NCI-H345 (cell line): ENCODE measurements at places on chromosomes 6 and 20.

DNA sequence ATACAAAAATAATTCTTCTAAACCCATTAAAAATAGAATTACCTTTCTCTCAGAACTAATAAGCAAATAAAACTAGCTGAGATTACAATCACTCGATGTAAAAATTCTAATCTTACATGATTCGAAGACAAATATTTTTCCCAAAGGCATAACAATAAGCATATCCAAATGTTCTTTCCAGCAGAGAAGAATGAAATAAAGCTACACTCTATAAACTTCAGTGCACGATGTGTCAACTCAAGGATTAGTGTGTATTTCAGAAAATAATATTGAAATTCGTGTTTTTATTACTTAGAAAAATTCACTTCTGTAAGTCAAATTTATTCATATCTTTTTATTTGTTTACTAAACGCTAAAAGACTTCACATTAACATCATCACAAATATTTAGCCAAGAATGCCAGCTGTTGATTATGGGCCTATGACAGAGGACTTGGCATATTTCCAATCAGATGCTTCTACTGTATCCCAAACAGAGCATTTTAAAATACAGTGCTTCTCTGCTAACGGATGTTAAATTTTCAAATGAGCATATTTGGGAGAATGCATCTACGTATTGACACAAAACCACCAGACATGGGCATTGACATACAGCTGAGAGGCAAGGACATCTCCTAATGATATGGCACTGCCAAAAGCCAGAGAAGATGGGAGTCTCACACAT, 54.7 kb upstream of the PDE7B start:
- DNase-seq, result no peak

DNA sequence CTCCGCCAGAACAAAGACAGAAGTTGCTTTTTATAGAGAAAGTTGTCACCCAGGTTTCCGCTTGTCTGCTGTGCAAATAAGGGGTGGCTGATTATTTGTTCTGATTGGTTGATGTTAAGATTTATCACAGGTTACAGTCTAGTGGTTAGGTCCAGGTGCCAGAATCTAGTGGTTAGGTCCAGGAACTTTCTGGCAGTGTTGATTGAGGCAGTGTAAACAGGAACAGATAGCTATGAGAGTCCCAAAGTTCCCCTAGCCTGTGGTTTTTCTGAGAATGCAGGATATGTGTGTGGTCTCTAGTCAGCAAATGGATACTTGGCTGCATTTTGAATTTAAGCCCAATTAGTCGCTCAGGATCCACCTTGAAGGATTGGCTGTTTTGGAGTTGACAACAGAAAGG, 148.0 kb downstream of the TMEM200A start:
- DNase-seq, result no peak

GRCh38 chr6:46052479-46052878, 36.8 kb upstream of the CLIC5 start:
- DNase-seq, result no peak

DNA sequence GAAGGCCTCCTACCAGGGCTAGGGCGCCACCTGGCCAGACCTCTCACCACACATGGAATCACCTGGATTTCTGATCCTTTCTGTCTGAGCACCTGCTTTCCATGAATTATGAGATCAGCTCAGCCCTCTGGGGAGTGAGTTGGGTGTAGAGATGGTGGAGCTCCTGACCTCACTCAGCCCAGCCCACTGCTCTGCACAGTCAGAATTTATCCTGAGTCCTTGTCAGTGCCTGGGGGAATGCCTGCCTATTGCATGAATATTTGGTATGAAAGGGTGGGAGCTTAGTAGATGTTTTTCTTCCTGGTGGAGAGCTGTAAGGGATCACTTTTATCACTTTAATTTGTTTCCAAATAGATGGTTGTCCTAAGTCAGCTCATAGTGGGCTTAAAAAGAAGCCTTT, 47.5 kb downstream of the DTD1 start:
- DNase-seq, result no peak

DNA sequence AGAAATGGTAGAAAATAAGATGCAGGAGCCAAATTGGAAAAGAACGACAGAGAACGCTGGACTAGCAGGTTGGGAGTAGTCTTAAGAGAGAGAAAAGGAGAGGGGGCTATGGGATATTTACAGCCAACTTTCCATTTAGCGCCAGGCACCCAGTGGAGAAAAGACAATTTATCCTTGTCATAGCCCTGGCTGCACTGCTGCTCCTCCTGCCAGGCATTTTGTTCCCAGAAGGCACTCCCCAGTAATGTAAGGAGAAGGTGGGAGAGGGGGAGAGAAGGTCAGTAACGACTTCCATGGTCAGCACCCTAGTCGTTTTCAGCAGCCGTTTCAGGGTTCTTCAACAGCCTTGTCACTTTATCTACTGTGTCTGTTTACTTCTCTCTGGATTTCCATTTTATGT, 159.0 kb downstream of the TRMT11 start:
- DNase-seq, result no peak

DNA sequence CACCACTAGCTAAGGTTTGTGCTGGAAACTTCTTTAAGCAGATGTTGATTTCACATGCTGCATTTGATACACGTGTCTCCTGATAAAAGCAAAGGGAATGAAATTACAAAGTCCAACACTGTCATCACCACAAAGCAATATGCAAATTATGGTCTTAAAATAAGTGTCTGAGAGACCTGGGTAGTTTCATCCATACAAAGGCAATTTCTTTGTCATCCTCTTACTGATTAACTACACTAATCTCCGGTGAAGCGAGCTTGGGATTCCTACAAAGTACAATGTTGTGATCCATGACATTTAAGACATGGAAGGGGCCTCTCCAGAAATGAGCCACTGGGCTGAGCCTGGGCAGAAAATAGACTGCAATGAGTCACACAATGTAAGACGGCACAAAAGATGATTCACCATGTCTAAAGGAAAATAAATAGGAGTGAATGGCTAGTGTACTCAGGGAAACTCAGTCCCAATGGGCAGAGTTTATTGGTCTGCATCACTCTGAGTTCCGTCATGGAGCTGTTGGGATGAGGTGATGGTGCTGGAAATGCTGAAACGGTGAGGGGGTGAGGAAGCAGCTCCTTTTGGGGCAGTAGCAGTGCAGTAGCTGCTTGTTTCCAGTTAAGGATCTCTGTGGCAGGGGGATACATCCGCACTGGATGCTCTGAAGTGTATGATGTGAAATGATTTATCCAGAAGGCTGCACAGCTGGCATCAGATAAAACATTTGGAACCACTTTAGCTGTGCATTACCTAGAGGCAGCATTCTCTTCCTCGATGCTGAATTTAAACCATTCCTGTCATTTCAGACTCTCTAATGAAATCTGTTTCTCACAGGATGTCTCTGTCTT, 103.3 kb downstream of the IBTK start:
- DNase-seq, result no peak
